CD4-positive, alpha-beta T cell treated with Interleukin-6 at 100 ng/mL for 8 hours (primary cell): ENCODE measurements at places on chromosomes 6 and 20.

GRCh38 chr6:104325341-104326172, 534.2 kb downstream of the HACE1 start:
- no peak for DNase-seq

- no peak for DNase-seq
These were observed 65.0 kb upstream of the VSTM2L start for GRCh38 chr20:37837924-37838323.

- DNase-seq: no peak
These were observed 101.1 kb upstream of the EMILIN3 start for GRCh38 chr20:41467690-41468089.

DNA sequence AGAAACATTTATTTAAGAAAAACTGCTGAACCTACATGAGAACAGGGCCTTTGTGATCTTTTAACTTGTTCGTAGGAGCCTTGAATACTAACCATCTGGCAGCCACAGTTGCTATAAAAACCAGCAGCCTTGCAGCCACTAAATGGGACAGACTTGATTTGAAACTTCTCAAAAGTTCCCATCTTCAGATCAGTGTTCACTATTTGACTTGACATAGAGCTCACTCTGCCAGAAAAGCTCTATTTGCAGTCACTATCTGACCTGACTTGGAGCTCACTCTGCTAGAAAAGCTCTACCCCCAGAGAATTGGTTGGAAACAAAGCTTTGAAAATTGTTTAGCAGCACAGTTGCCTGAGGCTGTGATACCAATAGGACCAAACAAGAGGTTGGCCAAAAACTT, 119.3 kb upstream of the F13A1 start:
- DNase-seq: no peak

GRCh38 chr20:25461281-25461650, 53.8 kb downstream of the GINS1 start:
- no peak for DNase-seq

GRCh38 chr6:170445971-170446370, 107.1 kb downstream of the PSMB1 start:
- no peak for DNase-seq

- DNase-seq: no peak
These were observed 609.8 kb downstream of the RFPL4B start for GRCh38 chr6:112956696-112957535.

GRCh38 chr6:56520218-56520617, 122.5 kb downstream of the DST start:
- no peak for DNase-seq
